ENCODE measurements at places on chromosomes 2 and 18.
A peak's percentile ranks its signal among the peaks of the same experiment; 100 is the strongest.

DNA sequence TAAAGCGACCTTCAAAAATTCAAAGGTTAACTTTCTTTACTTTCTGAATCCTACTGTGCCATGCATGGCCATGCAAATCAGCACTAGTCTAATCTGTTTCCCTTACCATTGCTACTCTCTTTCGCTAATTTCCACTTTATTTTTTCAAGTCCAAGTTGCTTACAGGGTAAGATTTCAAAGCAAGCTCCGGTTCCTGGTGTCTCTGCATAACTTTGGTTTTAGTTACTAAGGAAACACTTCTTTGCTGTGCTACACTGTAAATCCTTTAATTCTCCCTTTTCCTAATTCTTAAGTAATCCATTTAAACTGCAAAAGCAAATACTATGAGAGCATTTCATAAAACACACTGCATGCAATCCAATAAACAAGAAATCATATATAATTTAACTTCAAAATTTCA is 383.5 kb upstream of the LYPD1 start:
- no peak for DNase-seq

- DNase-seq, result no peak
These were observed 42.2 kb downstream of the CYBRD1 start for GRCh38 chr2:171564463-171564862.

DNA sequence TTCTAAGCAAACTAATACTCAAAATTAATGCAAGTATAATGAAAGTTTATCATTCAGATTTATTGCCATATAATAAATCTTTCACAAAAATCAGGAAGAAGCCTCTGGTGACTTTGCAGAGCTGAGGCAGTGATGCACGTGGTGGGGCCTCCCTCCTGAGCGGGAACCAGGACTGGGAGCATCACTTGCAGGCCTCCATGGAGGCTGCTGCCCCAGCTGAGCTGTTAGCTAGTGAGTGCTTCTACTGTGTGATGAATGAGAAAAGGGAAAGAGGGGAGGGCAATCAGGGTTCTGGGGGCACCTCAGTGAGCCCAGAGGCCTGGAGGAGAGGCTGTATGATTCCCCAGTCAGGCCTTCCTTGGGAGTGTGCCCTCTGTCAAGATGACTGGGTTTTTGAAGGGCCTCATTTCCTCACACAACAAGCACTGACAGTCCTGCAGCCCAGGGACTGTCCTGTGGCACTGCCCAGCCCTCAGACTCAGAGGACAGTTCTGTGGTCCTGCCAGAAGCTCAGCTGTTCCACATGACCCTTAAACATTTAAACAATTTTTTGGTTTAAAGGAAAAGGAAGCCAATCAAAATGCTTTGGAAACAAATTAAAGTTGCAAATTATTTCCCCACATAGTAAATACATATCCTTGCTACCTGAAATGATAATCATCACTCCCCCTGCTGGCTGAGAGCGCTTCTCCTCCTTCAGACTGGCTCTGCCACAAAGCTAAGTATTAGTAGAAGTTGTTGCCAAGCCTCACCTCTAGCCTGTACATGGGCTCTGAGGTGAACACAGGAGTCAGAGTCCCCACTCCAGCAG is 90.9 kb upstream of the SMAD7 start:
- peak; percentile 74 for DNase-seq

DNA sequence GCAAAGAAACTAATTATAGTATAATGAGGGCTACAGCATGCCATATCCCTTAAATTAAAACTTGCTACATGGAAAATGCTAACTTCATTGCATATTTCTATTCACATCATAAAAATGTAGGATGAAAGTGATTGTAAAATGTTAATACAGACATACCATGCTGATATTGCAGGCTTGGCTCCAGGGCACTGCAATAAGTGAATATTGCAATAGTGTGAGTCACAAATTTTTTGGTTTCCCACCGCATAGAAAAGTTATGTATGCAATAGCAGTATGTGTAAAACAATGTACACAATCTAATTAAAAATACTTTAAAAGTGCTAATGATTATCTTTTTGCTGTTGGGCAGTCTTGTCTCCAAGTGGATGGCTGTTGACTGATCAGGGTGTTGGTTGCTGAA is 162.1 kb downstream of the CD8B2 start:
- no peak for DNase-seq

GRCh38 chr18:31156821-31157763 is 5.6 kb downstream of the DSC1 start:
- DNase-seq, result peak; percentile 44

- no peak for DNase-seq
These were observed 1453.1 kb upstream of the SLC39A10 start for GRCh38 chr2:194203898-194204297.

GRCh38 chr18:29096079-29096770 is 919.3 kb upstream of the CDH2 start:
- no peak for DNase-seq

- DNase-seq, result no peak
These were observed 130.6 kb downstream of the TSN start for GRCh38 chr2:121886059-121886458.

GRCh38 chr2:110732422-110733413 is at the start of gene ACOXL:
TSS of gene ACOXL (plus strand) at chr2:110732573. CDS start at chr2:110768390, 35,817 bp downstream.
- peak; percentile 81 for DNase-seq

- no peak for DNase-seq
These were observed 30.8 kb upstream of the PUM2 start for GRCh38 chr2:20381457-20381856.

- DNase-seq, result no peak
These were observed 67.4 kb downstream of the TNS1 start for GRCh38 chr2:217935235-217935879.

DNA sequence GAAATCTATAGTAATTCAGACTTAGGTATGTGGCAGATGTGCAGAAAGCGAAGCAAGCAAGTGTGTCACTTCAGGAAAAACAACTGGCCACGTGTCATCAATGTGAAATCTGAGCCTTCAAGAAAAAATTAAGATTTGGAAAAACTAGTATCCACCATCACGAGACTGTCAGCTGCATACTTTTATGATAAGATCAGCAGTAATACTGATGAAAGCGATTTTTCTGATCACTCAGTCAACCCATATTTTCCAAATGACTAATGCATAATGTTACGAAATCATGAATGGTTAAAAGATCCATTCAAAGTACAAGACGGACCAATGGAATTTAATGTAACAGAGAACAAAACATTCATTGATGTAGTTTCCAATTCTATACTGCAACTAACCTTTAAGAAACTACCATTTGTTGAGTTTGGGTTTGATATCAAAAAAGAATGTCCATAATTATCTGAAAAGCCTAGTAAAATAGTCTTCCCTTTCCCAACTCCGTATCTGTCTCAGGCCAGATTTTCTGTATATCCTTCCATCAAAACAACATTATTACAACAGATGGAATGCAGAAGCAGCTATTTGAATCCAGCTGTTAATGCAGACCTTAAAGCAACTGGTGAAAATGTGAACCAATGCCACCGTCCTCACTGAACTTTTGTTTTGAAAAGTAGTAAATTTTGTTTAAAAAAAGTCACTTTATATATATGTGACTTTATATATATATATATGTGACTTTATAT is 17.0 kb upstream of the BCL2 start:
- DNase-seq, result no peak

GRCh38 chr18:63402246-63403162 is 19.8 kb downstream of the VPS4B start:
- no peak for DNase-seq

GRCh38 chr2:238635647-238636051 is 208.9 kb downstream of the ASB1 start:
- no peak for DNase-seq

GRCh38 chr2:191811807-191812602 is 34.9 kb downstream of the CAVIN2 start:
- DNase-seq, result peak; percentile 65

DNA sequence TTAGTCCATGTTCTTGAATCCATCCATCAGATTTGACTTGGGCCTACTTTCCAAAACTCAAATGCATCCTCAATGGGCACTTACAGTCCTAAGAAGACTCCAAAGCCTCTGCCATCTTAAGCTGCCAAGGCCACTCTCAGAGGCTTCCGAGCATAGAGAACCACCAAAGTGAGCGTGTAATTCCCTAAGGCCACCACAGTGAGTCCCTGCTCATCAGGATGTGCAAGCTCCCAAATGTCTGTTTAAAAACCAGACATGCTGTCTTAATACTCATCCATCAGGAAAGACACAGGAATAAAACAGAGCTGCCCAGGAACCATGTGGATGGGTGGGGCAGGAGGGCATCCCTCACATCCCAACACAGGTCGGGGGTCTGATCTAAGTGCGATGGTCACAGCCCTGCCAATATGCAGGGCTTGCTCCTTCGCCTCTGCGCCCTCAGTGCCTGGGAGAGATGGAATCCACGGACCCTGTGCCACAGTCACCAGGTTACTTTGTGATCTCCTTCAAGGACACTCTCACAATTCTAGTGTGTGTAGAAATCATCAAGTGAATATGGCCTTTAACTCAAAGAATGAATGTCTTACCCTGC is 80.4 kb downstream of the POLR1A start:
- DNase-seq, result no peak

- DNase-seq, result peak; percentile 69
These were observed 135.9 kb downstream of the TGIF1 start for GRCh38 chr18:3585656-3586509.

DNA sequence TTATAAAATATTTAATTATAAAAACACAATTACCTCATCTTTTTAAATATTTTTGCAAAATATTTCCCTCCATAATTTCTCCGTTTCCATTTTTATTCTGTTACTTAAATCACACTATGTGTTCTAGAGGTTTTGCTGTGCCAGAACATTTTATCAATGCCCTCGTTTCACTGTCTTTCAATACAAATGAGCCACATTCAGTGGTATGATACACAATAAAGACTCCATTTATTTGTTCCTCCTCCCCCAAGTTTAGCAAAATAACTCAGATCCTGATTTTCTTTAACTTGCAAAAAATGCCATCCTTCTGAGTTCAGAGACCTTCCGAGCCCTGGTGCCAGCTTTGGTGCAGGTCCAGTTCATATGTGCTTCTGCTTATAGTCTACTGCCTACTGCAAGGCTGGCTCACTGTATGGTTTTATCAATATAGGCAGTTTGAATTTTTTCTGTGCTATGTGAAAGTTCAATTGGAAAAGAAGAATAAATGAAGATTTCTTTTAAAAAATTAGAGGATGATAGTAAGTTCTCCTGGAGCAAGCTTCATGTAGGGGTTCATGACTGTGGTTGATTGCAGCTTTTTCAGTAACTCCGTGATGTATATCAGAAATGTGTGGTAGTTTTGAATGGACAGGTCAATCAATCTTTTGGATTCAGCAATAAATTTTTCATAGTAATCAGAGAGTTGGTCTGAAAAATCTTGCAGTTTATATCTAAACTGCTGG is 42.5 kb downstream of the APOB start:
- no peak for DNase-seq

DNA sequence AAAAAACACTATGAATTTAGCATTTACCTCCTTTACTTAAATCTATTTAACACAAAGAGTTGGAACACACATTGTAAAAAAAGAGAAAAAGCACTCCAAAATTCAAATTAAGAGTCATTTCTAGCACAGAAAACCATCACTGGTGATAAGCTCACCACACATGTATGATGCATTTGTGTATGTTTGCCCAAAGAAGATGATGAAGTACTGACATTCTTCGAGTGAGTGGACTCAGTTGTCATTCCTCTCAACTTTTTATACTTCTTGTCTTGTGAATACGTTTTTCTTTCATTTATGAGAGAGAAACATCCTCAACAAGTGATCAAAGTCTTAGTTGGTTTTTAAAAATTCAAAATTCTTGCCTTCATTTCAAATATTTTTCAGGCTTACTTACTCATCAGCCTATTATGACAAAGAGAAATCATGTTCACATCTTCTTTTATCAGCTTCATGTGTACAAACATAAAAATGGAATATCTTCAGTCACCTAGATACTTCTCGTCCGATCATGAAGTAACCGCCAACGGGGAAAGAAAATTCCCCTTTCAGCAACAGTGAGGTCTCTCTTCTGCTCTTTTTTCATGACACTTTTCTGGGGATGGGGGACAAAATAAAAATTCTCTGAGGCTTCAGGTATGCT is 1.5 kb downstream of the DSEL start:
- no peak for DNase-seq

DNA sequence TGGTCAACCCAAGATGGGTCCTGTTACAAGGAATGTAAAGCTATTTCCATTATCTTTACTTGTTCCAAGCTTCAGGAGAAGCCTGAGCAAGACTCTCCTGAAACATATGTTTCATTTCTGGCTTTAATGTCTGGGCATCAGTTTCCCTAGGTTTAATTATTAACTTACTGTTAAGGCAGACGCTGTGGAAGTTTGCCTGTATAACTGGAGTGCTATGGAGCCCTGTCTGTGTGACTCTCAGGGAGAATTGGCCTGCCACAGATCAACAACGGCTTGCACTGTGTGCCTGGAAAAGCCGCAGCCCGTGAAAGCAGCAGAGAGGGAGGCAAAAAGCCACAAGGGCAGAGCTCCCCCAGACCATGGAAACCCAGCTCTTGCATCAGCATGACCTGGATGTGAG is 22.1 kb upstream of the LONRF2 start:
- no peak for DNase-seq

GRCh38 chr18:8959551-8960135 is 142.9 kb upstream of the NDUFV2 start:
- DNase-seq, result no peak

DNA sequence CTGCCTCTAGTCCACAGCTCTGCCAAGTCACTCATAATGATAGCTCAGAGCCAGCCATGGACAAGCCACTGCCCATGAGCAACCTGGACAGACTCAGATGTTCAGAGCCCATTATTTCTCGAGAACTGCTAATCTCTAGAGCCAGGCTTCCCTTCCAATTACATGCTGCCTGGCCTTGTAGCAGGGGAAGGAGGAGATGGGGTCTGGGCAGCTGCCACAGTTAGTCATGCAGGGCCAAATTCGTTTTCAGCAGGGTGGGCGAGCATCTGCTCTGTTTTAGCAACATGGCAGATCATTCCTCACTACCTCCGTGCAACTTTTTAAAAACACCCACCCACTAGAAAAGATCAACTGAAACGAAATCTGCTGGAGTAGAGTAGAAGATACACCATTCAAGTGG is 141.8 kb downstream of the MYO5B start:
- no peak for DNase-seq

GRCh38 chr18:3126457-3127097 is 93.2 kb downstream of the MYOM1 start:
- no peak for DNase-seq

DNA sequence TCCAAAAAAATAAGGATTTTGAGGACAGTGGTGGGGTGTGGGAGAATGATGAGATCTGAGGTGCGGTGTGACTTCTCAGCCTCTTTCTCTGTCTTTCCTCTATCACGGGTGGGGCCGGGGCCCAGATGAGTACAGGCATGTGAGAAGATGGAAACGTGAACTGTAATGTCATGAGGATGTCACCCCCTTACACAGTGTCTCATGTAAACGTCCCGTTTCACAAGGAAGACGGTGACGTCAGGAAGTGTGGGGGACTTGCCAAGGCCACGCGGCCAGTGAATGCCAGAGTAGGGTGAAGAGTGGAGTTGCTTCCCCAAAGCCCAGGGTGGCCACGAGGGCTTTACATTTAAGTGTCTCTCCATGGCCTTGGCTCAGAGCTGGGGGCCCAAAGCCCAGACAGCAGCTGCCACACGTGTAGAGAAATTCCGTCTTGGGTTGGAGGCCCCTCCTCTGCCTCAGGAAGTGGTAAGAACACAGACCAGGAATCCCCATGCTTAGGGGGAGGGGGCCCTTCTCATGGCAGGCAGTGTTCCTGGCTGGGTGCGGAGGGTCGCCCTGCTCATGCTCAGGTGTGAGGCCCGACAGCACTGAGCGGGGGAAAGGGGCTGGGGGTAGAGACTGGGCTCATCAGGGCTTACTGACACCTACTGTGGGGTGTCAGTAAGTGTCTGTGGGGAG is 80.9 kb upstream of the SMAD7 start:
- peak; percentile 32 for DNase-seq

All from ureter (tissue), 1 donor.